ENCODE measurements at places on chromosomes 7 and 10.

DNA sequence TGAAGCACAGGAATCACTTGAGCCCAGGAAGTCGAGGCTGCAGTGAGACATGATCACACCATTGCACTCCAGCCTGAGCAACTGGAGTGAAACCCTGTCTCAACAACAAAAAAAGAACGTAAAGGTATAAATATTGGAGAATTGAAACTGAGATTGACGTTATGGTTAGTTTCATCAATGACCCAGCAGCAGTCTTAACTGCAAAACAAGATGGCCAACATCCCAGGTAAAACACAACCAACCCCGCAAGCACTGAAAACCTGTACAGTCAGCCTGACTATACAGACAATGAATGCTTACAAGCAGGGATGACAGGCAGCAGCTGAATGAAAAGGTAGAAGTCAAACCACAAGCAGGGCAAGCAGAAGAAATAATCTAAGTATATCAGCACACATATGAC lies 34.7 kb downstream of the WAPL start:
- no peak for DNase-seq

DNA sequence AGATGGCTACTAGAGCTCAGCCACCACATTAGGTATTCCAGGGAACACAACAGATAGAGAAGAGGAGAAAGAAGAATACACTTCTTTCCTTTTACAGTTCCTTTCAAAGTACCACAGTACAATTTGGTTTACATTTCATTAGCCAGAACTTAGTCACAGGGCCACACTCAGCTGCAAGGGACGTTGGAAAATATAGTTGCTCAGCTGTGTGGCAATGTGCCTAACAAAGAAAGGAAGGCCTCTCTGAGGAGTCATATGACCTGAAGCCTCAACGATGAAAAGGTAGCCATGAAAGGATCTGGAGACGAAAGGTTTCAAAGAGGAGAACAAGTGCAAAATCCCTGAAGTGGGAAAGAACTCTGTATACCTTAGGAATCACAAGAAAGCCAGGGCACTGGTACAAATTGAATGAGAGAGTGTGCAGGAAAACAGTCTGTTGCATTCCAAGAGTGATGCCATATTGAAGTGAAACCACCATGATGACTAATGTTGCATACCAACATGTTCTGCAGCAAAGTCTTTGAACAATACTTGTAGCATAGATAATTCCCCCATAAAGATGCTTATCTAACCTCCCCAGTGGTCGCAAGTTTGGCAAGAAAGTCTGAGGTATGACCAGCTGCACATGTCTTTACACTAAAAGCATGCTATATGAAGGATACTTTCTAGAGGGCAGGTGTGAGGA lies 278.9 kb downstream of the HPSE2 start:
- peak; percentile 2 for DNase-seq

- no peak for DNase-seq
Measured at GRCh38 chr10:6624392-6624791, 44.3 kb upstream of the PRKCQ start.

- DNase-seq = no peak
Measured at GRCh38 chr10:26457088-26457487, 18.9 kb downstream of the APBB1IP start.

- peak; percentile 57 for DNase-seq
Measured at GRCh38 chr10:986881-987619, 1.2 kb upstream of the GTPBP4 start.

DNA sequence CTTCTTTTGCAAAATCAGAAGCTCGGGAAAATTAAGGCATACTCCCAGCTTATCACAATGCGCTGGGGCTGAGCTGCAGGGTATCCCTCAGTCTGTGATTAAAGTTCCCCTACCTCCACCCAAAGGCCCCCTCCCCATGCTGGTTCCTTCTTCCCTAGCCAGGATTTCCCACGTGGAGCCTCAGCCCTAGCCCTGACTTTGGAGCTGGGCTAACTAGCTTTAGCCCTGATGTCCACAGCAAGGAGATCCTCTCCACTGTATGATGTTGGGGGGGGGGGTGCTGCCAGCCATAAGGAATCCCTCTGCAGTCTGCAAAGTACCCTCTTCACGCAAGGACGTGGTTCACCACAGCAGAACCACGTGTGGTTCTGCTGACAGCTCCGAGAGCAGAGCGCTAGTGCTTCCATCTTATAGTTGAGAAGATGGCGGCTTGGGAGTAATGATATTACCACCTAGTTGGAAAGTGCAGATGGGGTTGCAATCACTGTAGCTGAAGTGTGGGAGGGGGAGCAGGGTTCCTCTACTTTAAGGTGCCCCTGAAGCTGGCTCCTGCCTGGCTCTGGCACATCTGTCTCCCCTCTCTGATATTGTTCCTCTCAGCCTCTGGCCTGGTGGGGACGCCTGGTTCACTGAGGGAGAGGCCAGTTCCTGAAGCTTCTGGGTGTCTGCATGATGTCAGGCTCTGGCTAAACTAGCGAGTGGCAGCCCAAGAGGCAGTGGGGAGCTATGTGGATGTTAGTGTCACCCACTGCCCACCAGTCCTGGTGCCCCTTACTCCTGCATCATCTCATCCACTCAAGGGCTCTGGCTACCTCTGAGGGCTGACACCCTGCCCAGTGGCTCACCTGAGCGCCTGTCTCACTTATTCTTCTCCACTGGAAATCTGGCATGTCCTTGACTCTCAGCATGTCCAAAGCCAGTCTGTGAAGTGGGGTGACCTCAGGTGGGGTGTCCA lies 270.7 kb downstream of the RPS24 start:
- no peak for DNase-seq

- no peak for DNase-seq
Measured at GRCh38 chr7:4803397-4804241, 28.2 kb downstream of the AP5Z1 start.

DNA sequence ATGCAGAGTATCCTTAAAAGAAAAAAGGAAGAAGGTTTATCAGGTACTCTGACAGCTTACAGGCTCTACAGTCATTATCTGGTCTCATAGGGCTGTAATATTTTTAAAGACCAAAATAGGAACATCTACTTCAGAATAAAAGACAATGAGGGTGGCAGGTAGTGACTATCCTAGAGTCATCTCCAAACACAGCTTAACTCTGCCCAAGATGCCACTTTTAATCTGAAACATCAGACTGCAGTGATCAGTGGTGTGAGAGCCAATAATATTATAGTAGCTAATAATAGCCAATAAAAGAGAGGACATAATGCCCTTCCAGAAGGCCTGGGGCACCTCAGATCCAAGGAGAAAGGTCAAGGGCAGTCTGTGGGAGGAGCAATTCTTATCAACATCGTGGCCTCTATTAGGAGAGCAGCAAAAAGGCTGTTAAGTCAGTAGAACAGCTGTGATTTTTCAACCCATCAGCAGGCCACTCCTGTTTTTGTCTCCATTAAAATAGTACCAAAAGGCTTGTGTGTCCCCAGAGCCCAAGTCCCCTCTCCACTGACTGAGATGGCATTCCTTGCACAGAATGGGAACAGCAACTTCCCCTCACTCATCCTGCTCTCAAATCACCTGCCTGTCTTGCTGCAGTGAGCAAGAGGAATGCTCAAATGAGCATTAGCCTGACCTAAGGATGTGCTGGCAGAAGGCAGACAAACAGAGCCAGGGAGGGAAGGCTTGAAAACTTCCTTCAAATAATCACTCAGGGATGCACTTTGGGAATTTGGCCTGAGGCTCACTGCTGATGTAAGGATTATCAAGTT lies 20.7 kb upstream of the SPOCK2 start:
- DNase-seq = no peak
